ENCODE measurements at places on chromosomes 3 and 15.

DNA sequence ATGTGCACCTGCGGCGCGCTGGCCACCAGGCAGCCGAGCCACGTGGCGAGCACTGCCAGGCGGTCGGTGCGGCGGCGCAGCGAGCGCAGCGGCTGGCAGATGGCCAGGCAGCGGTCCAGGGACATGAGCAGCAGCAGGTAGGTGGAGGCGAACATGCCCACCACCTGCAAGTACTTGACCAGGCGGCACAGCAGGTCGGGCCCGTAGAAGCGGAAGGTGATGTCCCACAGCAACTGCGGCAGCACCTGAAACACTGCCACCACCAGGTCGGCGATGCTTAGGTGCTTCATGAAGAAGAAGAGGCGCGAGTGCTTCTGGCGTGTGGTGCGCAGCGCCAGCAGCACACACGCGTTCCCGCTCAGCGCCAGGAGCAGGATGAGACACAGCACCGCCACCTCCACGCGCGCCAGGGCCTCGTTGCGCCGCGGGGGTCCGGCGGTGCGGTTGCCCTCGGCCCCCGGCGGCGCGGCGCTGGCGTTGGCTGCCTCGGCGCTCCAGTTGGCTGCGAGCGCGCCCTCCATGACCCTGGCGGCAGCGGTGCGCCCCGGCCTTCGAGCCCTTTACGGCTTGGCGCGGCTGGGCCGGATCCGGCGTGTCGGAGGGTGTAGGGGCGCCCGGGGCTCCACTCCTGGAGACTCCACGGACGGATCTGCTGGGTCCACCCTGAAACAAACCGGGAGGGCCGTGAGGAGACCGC is 1.6 kb downstream of the OXTR start:
- DNase-seq = peak; percentile 32

DNA sequence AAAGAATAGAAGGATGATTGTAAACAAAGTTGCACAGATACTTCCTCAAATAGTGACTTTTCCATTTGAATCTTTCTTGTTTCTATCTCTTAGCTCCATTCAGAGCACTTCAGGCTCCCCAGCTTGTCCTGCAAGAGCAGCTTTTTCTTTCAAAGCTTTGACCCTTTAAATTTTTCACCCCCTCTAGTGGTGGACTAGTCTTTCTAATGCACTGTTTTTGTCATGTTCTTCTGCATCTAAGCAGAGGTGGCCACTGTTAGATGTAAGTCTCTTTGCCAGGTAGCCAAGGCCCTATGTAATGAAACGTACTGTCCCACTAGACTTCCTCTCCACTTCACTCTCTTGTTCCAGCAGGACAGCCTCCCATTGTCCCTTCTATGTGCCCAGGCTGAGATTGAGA is 74.0 kb upstream of the MANF start:
- peak; percentile 25 for DNase-seq

GRCh38 chr3:59186725-59187124 is 136.9 kb upstream of the CFAP20DC start:
- no peak for DNase-seq

DNA sequence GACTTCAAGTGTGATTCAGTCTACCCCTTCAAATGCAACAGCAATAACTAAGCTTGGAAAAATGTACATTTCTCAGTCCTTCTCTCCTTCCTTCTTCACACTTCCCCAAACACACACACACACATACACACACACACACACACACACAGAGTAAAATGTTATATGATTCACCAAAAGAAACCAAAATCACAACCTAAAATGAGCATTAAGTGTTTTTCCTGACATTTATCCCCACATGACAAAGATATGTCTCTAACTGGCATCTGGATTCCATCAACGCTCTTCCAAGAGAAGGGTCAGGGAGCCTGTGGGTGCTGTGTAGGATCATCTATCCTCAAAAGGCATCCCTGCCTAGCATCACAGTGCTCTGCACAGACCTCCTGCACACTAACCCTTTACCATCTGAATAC is 21.0 kb downstream of the PDZRN3 start:
- no peak for DNase-seq

DNA sequence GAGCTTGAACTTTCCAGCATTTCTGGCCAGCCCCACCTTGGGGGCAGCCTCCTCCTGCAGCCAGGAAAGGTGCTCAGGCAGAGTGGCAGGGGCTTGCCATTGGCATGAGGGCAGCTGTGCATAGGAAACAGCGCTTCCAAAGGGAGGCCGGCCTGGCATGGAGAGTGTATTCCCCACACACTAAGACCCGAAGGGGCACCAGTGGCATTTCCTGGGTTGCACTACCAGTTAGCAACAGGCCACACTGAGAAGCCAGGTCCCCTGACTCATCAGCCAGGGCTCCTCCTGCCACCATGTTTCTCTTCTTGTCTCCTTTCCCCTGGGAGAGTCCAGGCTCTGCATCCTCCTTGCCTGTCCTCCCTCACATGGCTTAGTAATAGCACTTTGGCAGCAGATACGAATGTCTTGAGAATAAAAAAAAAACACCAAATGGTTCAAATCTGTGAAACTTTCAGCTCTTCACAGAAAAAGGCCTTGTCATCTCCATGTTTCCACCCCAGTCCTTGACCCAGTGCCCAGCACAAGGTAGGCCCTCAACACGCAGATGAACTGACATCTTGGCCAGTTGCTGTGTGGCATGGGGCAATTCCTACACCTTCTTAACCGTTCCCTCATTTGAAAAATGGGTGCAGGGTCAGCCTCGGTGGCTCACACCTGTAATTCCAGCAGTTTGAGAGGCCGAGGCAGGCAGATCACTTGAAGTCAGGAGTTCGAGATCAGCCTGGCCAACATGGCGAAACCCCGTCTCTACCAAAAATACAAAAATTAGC is 180.4 kb downstream of the SMAD6 start:
- DNase-seq = no peak

DNA sequence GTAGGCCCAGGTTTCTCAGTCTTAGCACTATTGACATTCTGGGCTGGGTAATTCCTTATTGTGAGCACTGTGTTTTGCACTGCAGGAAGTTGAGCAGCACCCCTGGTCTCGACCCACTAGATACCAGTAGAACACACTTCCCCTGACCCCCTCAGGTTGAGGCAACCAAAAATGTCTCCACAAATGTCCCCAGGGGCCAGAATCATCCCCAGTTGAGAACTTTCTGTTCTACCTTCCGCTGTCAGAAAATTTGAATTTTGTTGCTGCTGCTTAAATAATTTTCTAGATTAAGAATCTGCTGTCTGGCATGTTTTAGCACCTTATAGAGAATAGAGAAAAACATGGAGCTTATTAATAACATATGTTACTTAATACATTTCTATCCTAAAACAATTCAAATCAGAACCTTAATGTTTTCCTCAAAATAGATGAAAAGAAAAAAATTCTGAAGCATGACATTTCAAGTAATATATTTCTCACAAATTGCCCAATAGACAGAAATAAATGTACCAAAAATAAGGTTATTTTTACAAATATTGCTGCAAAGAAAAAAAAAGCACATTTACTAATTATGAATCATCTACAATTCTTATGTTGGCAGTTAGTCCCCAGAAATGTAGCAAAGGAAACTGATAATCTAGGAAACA is 13.2 kb upstream of the THRB start:
- DNase-seq = no peak

GRCh38 chr3:126212620-126213378 is 32.4 kb upstream of the ALDH1L1 start:
- DNase-seq = no peak

DNA sequence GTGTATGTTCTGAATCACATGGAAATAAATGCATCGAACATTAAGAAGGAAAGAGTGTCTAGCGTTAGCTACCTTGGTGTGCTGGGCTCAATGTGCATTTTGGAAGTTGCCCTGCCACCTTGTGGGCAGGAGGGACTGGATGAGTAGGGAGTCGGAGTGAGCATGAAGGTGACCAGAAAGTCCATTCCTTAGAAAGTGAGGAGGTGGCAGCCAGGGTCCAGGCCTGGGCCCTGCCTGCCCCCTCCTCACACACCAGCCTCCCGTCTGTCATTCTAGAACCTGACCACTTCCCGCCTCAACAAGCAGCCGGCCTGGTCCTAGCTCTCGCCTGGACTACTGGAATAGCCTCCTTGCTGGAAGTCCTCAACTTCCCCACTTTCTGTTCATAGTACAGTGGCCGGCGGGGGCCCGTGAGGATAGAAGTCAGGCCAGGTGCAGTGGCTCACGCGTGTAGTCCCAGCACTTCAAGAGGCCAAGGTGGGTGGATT is 10.2 kb upstream of the GATA2 start:
- DNase-seq = no peak

DNA sequence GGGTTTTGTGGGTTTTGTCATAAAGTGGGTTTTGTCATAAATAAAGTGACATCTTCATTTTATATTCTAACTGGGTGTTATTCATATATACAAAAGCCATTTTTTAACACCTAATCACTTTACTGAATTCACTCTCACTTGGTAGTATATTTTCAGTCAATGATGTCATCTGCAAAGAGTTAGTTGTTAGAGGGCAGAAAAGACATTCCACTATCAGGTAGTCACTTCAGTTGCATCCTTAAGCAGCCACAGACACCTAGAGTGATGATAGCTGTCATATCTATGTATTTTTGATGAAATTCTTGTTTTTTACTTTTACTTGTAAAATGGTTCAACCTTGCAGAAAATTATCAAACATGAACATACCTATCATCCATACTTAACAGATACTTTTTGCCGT is 89.0 kb downstream of the DHX36 start:
- DNase-seq = no peak

- no peak for DNase-seq
Observed at GRCh38 chr15:49813625-49814024, 192.8 kb downstream of the DTWD1 start.

DNA sequence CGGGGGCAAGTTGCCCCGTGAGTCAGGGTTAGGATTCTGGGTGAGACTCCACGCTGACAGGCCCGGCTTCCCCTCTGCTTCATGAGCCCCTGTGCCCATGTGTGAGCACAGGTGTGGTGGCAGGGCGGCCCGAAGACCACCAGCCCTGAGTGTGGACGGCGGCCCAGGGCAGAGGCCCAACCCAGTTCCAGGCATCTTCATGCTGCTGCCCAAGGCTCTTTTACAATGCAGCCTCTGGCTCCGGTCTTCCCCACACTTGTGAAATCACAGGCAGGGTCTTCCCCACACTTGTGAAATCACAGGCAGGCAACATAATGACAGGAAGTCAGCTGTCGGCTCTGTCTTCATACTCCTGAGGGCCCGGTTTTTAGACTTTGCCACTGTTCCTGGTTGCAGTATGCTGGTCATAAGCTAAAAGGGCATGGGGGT is 78.8 kb downstream of the AAGAB start:
- DNase-seq = peak; percentile 54

DNA sequence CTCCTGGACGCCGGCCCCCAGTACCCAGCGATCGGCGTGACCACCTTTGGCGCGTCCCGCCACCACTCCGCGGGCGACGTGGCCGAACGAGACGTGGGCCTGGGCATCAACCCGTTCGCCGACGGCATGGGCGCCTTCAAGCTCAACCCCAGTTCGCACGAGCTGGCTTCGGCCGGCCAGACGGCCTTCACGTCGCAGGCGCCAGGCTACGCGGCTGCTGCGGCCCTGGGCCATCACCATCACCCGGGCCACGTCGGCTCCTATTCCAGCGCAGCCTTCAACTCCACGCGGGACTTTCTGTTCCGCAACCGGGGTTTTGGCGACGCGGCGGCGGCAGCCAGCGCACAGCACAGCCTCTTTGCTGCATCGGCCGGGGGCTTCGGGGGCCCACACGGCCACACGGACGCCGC is 956 bp downstream of the ZIC1 start:
- no peak for DNase-seq

DNA sequence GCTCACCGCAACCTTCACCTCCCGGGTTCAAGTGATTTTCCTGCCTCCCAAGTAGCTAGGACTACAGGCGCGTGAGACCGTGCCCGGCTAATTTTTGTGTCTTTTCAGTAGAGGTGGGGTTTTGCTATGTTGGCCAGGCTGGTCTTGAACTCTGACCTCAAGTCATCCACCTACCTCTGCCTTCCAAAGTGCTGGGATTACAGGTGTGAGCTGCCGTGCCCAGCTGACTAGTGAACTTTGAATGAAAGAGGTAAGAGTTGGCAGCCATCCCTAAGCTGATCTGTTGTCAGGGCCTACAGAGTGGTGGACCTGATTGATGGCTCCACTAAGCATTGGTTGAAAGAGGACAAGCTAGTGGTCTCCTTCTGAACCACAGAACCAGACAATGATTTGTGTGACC is 15.3 kb downstream of the PXK start:
- no peak for DNase-seq

DNA sequence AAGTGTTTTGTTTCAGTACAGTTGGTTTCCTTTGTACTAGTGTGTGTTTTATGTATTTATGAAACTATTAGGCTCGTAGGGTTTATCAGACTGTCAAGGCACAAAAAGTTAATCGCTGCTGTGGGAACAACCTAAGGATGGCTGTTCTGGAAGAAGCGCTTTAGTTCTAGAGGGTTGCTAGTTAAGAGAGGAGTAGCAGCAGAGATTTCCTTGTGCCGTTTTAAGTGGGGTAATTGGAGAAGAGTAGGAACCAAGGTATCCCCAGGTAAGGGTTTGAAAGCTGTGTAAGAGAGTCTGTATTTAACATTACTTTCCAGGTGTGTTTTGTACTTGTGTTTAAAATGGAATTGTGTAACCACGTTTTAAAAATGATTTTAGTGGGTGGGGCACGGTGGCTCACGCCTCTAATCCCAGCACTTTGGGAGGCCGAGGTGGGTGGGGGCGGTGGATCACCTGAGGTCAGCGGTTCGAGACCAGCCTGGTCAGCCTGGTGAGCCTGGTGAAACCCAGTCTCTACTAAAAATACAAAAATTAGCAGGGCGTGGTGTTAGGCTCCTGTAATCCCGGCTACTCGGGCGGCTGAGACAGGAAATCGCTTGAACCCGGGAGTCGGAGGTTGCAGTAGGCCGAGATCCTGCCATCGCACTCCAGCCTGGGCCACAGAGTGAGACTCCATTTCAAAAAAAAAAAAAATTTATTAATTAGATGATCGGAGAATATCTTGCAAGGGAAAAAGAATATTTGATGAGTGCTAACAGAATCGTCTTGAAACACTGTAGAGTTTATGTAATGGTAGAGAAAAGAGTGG is 2.6 kb downstream of the MORF4L1 start:
- DNase-seq = no peak

- DNase-seq = no peak
Observed at GRCh38 chr3:127991681-127992080, 60.6 kb upstream of the SEC61A1 start.

DNA sequence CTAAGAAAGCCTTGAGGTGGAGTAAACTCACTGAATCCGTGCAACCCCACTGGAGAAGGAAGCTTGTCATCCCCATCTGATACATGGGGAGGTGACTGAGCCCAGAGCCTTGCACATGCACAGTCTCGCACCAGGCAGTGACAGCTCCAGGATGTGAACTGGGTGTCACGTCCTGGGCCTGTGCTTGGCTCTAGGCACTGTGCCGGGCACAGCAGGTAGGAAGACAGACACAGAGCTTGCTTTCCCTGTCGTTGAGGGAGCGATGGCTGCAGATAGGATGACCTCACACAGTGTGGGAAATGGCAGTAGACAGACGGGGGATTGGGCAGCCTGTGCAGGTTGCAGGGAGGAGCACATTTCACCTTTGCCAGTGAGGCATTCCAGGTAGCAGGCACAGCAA is 12.2 kb upstream of the ATP2B2 start:
- no peak for DNase-seq

GRCh38 chr15:90619468-90619867 is 89.7 kb downstream of the CRTC3 start:
- DNase-seq = no peak

GRCh38 chr3:149879872-149880271 is 66.9 kb downstream of the RNF13 start:
- peak; percentile 18 for DNase-seq

- no peak for DNase-seq
Observed at GRCh38 chr3:150636258-150636657, 33.1 kb downstream of the SELENOT start.

GRCh38 chr3:88203642-88204055 is 53.9 kb downstream of the C3orf38 start:
- DNase-seq = peak; percentile 59

GRCh38 chr15:33581032-33581431 is 270.3 kb downstream of the RYR3 start:
- no peak for DNase-seq

Data from activated CD4-positive, alpha-beta T cell treated with anti-CD3 and anti-CD28 coated beads, Interleukin-10, Interleukin-2, amounts not matched to agents 100 ng/mL and 50 ng/mL, durations not matched to agents 16 hours and 8 hours (primary cell).